Inflammatory macrophage treated with lipopolysaccharide for 4 hours (primary cell): ENCODE measurements at places on chromosomes 3 and 15.
A peak's percentile ranks its signal among the peaks of the same experiment; 100 is the strongest.

- DNase-seq: no peak
Observed at GRCh38 chr3:135965129-135965505, 411 bp upstream of the PPP2R3A start.

- no peak for DNase-seq
Observed at GRCh38 chr3:14799146-14799545, 19.6 kb upstream of the FGD5 start.

- DNase-seq: peak; percentile 58
Observed at GRCh38 chr3:187101184-187102072, 37.9 kb downstream of the RPL39L start.

DNA sequence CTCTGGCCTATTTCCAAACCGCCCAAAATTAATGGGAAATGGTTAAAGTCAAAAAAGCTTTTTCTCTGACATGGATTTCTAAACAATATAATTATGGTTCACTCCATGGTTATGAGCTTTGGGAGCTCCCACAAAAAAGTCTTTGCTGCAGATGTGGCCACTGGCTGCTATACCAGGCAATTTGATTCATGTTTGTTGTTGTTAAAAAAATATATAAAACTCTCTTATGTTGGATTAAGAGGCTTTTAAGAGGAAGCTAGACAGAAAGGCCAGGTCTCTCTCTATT lies 258.6 kb downstream of the TIGIT start:
- no peak for DNase-seq

GRCh38 chr15:59723687-59724346 lies 34.7 kb upstream of the BNIP2 start:
- no peak for DNase-seq

DNA sequence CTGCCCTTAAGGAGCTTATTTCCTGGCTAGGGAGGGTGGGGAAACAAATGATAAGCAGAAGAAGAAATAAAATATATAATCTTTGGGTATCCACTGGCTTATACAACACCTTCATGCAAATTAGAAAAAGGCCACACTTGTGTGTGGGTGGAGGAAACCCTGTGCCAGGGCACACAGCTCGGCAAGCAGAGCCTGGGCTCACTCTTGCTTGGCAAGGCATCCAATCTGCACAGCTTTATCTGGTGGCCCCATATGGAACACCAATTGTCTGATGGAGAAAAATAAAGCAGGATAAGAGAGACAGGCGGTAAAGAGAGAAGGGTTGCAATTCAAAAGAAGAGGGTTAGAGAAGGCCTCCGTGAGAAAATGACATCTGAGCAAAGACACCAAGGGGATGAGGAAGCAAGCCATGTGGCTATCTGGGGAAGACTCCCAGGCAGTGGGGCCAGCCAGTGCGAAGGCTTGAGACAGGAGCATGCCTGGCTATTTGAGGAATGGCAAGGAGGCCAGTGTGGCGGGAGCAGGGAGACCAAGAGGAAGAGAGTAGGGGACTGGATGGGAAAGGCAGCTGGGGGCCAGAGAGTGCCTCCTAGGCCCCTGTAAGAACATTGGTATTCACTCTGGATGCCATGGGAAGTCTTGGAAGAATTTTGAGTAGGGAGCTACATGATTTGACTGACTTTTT lies 22.5 kb upstream of the VPS8 start:
- no peak for DNase-seq

DNA sequence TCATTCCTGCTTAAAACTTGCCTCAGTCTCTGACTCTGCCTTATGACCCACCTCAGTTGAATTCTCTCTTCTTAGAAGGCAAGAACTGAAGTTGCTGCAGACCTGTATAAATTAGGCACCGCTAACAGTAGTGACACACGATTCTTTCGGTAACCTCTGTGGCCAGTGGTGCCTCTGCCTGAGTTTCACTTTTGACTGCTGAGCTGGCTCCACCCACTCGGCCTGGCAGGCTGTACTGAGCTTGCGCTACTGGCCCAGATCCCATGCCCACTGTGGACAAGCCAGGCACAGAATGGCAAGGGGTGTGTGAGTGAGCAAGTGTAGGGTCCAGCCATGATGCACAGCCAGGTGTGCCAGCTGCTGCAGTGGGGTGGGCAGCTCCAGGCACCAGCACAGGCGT lies 19.1 kb upstream of the EIF1B start:
- no peak for DNase-seq

- DNase-seq: peak; percentile 16
Observed at GRCh38 chr3:134483195-134483900, 2.4 kb downstream of the ANAPC13 start.

DNA sequence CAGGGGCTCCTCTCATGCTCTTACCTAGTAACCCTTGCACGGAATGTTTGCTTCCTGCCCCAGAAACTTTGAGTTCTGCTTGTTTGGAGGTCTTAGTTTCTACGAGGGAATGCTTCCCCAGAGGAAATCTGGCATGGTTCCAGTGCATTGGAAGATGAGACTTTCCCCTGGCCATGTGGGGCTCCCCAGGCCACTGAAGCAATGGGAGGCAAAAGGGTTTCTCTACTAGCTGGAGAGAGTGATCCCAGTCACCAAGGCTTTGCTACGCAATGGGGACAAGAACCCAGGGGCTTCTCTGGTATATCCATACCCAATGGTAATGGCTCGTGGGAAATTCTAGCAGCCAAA lies 44.2 kb upstream of the RPL32 start:
- DNase-seq: no peak
